Caco-2 (cell line): ENCODE measurements at places on chromosomes 12 and 14.

DNA sequence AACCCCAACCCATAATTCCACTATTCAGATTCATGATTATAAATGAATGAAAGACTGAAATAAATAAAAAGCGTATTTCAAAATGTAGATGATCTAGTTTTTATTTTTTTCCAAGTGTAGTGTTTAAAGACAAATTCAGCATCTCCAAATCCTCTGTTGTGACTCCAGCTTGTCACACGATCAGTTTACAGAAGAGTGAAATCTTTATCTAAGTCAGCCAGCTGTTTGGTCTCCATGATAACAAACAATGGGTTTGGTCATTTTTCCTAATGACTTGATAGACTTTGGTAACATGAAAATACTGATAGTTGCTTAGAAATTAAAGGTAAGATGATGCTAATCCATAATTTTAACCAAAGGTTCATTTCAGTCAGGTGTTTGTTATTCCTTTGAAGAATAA, 114.5 kb upstream of the RASSF8 start:
- DNase-seq: no peak

- DNase-seq: no peak
Observed at GRCh38 chr12:27787559-27787958, 7.5 kb upstream of the MANSC4 start.

DNA sequence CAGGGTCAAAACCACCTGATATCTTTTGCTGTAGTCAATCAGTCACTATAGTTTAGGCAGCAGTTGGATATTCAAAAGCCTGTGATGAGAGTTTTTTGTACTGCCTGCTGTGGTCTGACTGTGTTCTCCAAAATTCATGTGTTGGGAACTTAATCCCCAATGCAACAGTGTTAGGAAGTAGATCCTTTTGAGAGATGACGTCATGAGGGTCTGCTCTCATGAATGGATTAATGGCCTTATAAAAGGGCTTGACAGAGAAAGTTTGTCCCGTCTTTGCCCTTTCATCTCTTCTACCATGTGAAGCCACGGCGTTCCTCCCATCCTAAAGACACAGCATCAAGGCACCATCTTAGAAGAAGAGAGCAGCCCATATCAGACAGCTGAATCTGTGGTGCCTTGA, 50.8 kb upstream of the PDE3A start:
- no peak for DNase-seq

DNA sequence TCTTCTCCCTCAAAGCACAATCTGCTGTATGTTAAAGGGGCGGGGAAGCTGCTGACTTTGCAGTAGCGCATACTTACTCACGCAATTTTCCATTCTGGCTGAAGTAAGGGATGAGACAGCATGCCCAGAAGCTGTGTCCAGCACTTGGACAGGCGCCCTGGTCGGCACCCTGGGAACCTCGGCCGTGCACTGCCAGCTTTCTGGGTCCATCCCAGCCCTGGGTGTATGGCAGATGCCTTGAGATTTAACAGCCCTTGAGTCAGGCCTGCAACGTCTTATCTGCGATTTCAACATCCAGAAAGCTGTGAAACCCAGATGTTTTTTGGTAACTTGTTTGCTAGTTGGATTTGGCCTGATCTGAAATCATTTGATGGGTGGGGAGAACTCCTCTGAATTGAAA, 16.1 kb downstream of the EML1 start:
- DNase-seq: no peak

DNA sequence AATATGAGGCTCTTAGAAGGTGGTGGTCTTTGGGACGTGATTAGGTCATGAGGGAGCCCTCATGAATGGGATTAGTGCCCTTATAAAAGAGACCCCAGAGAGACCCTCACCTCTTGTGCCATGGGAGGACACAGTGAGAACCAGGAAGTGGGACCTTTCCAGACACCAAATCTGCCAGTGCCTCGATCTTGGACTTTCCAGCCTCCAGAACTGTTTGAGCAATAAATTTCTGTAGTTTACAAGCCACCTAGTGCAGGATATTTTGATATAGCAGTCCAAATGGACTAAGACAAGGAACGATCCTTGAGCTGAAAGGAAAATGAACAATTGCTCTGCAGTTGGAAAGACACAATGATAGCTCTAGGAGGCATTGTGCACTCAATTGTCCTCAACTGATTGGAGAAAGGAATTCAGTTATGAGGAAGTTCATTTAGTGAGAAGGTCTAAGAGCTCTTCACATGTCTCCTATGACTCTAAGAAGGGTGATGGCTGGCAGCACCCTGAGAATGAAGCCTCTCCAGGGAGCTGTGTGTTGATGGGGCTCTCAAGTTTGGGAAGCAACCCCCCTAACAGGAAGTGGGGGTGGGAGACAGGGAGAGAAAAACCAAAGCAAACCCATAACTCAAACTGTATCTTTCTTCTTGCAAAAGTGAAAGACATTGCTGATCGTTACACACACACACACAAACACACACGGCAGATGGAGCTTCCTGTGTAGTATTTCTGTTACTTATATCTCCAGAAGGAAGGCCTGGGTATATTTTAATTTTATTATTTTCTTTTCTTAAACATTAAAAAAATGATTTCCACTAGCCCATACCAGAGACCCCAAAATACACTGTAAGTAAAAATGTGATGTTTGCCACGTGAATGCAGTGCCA, 21.0 kb downstream of the CHST11 start:
- DNase-seq: no peak

DNA sequence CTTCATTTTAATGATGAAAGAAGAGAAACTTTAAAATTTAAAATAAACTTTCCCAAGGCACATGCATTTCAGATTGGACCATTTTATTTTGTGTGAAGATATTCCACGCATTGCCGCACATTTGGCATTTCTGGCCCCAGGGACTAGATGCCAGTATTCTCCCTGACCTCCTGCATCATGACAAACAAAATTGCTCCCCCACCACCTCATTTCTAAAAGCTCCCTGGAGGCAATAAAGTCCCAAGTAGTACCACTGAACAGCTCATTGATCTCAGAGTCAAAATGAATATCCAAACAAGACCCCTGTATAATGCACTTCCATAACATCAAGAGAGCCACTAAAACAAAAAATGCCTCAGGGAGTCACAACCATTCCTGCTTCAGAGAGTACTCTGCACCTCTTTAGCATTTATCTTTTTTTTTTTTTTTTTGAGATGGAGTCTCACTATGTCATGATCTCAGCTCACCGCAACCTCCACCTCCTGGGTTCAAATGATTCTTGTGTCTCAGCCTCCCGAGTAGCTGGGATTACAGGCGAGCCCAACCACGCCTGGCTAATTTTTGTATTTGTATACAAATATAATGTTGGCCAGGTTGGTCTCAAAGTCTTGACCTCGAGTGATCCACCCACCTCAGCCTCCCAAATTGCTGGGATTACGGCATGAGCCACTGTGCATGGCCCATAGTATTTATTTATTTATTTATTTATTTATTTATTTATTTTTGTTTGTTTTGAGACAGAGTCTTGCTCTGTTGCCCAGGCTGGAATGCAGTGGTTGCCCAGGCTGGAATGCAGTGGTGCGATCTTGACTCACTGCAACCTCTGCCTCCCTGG, 48.8 kb upstream of the RASSF3 start:
- no peak for DNase-seq

GRCh38 chr12:130956456-130957303, 3.0 kb downstream of the ADGRD1 start:
- no peak for DNase-seq

DNA sequence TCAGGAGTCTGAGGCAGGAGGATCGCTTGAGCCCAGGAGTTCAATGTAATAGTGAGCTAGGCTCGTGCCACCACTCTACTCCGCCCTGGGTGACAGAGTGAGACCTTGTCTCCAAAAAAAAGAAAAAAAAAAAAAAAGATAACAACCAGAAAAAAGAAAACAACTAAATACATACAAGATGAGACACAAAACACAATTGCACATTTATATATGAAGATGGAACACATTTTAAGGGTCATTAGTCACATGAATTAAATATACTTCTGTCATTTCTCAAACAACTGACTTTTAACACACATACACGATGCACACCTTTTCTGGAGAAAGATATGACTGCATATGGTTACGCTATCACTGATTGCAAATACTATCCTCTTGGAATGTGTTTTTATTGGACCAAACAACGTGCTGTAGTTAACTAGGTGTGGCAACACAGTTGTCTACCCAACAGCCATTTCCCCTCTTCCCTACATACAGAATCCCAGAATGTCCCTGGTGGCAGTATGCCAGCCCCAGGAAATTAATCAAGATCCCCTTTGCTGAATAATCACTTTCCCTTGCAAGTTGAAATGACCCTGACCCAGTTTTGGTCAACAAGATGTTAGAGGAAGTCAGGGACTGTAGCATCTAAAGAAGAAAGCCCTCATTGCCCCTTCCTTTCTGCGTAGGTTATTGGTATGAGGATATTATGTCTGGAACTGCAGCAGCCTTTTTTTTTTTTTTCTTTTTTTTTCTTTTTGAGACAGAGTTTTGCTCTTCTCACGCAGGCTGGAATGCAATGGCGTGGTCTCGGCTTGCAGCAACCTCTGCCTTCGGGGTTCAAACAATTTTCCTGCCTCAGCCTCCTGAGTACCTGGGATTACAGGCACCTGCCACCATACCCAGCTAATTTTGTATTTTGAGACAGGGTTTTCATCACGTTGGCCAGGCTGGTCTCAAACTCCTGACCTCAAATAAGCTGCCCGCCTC, 5.6 kb upstream of the MYL6B start:
- DNase-seq: no peak

GRCh38 chr12:102917026-102917787, at the start of gene PAH:
PAH (minus strand) TSS chr12:102917244; CDS start chr12:102917130, 114 bp downstream.
- DNase-seq: peak; percentile 63

DNA sequence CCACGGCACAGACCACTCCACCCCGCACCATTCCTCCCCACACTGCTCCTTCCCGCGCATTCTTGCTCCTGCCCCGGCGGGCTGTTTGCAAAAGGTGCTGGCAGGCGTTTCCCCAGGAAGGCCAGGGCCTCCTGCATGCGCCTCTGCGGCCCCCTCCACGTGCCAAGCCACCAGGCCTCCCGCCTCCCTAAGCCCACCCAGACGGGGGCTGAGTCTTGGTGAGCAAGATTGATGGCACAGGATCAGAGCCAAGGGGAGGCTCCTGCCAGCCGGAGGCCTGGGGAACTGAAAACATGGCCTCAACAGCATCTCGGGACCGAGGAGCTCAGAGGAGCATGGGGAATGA, 328.3 kb upstream of the DIO3 start:
- no peak for DNase-seq

- DNase-seq: no peak
Observed at GRCh38 chr12:93580682-93581081, 8.2 kb downstream of the SOCS2 start.

GRCh38 chr12:116539905-116540482, 19.2 kb upstream of the MAP1LC3B2 start:
- no peak for DNase-seq

- DNase-seq: peak; percentile 81
Observed at GRCh38 chr12:120534203-120534702, at the start of gene RNF10. RNF10 (plus strand) TSS chr12:120534356; CDS start chr12:120534812, 456 bp downstream.

- DNase-seq: no peak
Observed at GRCh38 chr12:11508699-11509098, 113.3 kb upstream of the PRB2 start.

GRCh38 chr14:62301080-62301479, 538.9 kb downstream of the SNAPC1 start:
- no peak for DNase-seq

- no peak for DNase-seq
Observed at GRCh38 chr12:66232263-66232662, 43.2 kb downstream of the IRAK3 start.

DNA sequence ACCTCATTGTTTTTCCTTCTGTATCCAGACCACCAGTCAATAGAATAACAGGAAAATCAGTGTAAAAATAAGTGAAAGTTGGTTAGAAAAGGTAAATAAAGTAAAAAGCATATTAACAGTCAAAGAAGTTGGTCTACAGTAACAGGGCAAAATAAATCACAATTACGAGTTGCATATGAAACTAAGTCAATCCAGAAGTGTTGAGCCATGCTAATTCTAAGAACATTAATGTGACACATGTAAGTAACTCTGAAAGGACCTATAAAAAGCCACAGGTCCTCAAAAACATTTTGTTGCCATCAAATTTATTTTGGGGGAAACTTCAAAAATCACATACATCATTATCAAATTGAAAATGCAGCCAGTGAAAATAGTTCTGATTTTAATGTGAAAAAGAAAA, 56.4 kb downstream of the LRP6 start:
- no peak for DNase-seq

- DNase-seq: peak; percentile 74
Observed at GRCh38 chr12:109714141-109714912, 702 bp downstream of the FAM222A start.

GRCh38 chr14:48874711-48875110, 711.5 kb downstream of the RPS29 start:
- DNase-seq: no peak

- no peak for DNase-seq
Observed at GRCh38 chr12:39292125-39292630, 150.7 kb downstream of the KIF21A start.

DNA sequence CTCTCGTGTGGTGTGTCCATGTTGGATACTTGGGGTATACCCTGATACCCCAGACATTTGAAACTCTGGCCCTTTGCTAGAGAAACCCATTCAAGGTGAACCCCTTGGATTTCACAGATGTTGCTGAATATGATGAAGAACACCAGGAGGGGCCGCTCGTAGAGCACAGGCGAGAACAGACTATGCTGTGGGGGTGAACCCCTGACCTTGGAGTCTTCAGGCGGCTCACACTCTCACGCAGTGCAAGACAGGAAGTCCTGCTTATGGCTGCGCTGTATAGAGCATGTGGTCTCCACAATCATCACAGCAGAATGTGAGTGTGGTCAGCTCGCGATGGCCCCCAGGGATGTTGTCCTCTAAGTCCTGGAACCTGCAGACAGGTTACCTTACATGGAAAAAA, 60.4 kb downstream of the SLC15A4 start:
- DNase-seq: no peak

- peak; percentile 72 for DNase-seq
Observed at GRCh38 chr12:26434299-26435068, 239.1 kb downstream of the SSPN start.

DNA sequence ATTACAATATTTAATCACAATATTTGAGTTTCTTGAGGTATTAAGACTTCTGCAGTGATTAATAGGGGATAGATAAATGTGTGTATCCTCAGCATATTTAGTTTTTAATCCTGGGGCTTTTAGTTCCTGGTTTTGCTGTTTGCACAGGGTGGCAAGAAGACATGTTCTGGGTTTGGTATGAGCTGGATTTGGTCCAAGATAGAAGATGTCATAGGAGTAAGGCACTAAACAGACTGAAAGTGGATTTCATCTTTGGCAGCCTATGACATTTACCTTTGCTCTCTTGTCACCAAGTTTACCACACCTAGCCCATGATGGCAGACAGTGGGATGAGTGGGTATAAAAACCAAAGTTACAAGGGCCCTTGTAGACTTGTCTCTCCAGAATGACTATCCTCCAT, 168.2 kb downstream of the LRRK2 start:
- no peak for DNase-seq
